ENCODE measurements at places on chromosomes 2 and 18. TPM values are rescaled to one million over a fixed set of nuclear protein-coding genes. Genes with fewer than 3 reads are reported as not detected.

- no peaks in the 10 kb centered on the region for H3K27me3 ChIP-seq
- H3K4me1 ChIP-seq = no peaks in the 10 kb centered on the region
- H3K36me3 ChIP-seq = no peaks in the 10 kb centered on the region
- H3K4me3 ChIP-seq = no peak overlapping the region
- no peak overlapping the region for H3K27ac ChIP-seq
- DNase-seq = no peak
Observed at GRCh38 chr2:109494351-109494750, 119.4 kb downstream of the SEPTIN10 start.

The GALNT5 gene
- not detected for total RNA-seq

GRCh38 chr2:76478266-76479035 lies 767.7 kb upstream of the GCFC2 start:
- no peak for DNase-seq

GRCh38 chr2:25483607-25484266 lies 142.0 kb upstream of the DNMT3A start:
- no peak overlapping the region for H3K4me3 ChIP-seq
- no peaks in the 10 kb centered on the region for H3K36me3 ChIP-seq
- H3K27me3 ChIP-seq = no peaks in the 10 kb centered on the region
- no peak for DNase-seq

The ZSWIM2 gene
- total RNA-seq = not detected

DNA sequence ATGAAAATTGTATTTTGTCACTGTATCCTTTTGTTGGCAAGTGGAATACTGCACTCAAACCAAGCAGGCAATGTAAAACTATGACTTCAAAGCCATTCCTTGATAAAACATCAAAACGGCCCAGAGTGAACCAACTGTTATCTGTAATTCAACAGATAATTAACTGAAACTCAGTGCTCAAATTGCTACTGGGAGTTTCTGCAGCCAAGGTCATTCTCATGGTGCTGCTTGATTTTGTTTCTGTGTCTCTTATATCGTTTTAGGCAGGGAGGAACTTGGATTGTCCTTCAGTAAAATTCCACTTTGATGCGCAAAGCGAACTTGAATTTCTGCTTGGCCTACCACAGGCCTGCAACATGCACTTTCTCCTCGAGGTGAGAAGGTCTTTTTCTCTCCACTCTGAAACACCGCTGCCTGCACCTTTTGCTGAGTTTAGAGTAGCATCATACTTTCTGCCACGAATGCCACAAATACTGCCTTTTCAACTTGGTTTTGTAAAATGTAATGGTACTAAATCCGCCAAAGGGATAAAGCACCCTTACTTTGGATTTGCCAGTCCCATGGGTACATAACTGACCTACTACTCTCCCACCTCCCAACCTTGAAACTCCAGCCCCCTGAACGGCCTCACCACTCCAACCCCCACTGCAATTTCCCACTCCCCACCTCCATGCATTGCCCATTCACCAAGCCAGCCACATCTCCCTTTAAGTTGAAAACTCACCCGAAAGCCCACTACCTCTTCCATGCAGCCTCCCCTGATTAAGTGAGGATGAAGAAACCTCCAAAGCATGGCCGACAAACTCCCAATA lies 204.7 kb downstream of the TGIF1 start:
- peak overlapping the region; percentile 97 for H3K27ac ChIP-seq
- H3K4me1 ChIP-seq = no peaks in the 10 kb centered on the region
- H3K36me3 ChIP-seq = no peaks in the 10 kb centered on the region
- DNase-seq = no peak

DNA sequence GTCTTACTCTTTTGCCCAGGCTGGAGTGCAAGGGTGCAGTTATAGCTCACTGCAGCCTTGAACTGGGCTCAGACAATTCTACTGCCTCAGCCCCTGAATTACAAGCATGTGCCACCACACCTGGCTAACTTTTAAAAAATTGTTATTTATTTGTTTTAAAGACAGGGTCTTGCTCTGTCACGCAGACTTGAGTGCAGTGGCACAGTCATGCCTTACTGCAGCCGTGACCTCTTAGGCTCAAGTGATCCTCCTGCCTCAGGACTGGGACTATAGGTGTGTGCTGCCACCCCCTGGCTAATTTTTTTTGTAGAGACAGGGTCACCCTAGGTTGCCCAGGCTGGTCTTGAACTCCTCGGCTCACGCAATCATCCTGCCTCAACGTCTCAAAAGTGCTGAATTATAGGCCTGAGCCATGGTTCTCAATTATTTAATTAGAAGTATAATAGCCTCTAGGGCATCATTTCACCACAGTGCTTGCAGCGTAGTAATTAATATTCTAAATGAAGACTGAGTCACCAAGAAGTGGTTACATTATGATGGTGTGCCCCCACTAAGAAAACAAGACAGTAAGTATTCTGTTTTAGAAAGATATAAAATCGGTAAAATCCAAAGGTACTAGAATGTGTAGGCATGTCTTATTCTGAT lies 69.6 kb downstream of the EML4 start:
- DNase-seq = peak; percentile 22
- H3K27me3 ChIP-seq = no peaks in the 10 kb centered on the region
- H3K4me1 ChIP-seq = peaks cover 55% of the 10 kb centered on the region
- no peaks in the 10 kb centered on the region for H3K36me3 ChIP-seq
- H3K27ac ChIP-seq = no peak overlapping the region
- no peak overlapping the region for H3K4me3 ChIP-seq

The OTOS gene
- total RNA-seq = not detected

DNA sequence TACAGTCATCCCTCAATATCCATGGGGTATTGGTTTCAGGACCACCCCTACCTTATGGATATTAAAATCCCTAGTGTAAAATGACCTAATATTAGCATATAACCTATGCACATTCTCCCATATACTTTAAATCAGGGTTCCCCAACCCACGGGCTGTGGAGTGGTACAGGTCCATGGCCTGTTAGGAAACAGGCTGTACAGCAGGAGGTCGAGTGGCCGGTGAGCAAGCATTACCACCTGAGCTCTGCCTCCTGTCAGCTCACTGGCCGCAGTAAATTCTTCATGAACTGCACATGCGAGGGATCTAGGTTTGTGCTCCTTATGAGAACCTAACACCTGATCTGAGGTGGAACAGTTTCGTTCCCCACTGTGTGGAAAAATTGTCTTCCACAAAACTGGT lies 73.8 kb downstream of the RIF1 start:
- H3K4me1 ChIP-seq = no peaks in the 10 kb centered on the region
- no peaks in the 10 kb centered on the region for H3K36me3 ChIP-seq
- no peaks in the 10 kb centered on the region for H3K27me3 ChIP-seq
- H3K4me3 ChIP-seq = no peak overlapping the region

The NGEF gene
- not detected for total RNA-seq

- no peak for DNase-seq
- no peak overlapping the region for H3K27ac ChIP-seq
- H3K4me3 ChIP-seq = peak overlapping the region; percentile 9
- H3K4me1 ChIP-seq = no peaks in the 10 kb centered on the region
Observed at GRCh38 chr18:80022613-80023012, 11.6 kb upstream of the RBFA start.

DNA sequence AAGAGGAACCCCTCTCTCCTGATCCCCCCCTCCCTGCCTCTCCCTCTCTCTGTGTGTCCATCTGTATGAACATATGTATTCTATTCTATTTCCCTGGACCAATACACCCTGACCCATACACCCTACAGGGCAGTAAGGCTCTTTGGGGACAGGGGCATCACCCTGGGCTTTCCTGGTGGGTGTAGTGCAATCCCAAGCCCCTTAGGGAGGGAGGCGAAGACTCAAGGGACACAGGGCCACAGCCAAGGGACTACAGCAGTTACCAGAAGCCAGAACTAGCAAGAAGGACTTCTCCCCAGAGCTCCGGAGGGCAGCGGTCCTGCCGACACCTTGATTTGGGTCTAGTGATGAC lies 214.2 kb upstream of the RAB6C start:
- no peak for DNase-seq
- no peaks in the 10 kb centered on the region for H3K27me3 ChIP-seq
- H3K4me3 ChIP-seq = no peak overlapping the region
- no peaks in the 10 kb centered on the region for H3K4me1 ChIP-seq
- no peaks in the 10 kb centered on the region for H3K36me3 ChIP-seq
- H3K27ac ChIP-seq = no peak overlapping the region

The RBFA gene
- 39.7 TPM for total RNA-seq

All from CD8-positive, alpha-beta memory T cell (primary cell).